ENCODE measurements at places on chromosomes 5 and 9. TPM values are rescaled to one million over a fixed set of nuclear protein-coding genes. Genes with fewer than 3 reads are reported as not detected.

AUH gene
- 12.7 TPM for total RNA-seq

- DNase-seq = no peak
Observed at GRCh38 chr5:98109561-98110006, 663.9 kb upstream of the RGMB start.

DNA sequence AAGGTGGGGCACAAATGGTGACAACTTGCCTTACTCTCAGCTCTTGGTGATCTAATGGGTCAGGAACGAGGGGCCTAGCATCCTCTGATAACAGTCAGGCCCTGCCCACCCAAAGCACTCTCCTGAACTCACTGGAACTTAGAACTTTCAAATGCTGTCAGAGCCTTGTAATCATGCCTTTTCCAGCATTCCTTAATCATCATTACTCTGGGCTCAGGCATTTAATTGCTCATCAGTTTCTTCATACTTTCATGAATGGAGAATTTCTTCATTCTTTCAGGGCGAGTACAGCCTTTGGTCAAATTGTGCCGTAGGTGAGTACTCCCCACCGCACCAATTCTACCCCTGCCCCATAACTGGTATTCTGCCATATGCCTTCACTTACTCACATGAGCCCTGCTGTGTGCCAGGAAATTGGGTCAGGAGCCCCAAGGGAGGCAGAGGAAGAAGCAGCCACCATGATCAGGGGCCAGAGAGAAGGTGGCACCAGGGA is 30.2 kb upstream of the DUSP1 start:
- DNase-seq = no peak

- DNase-seq = no peak
Observed at GRCh38 chr5:57889558-57889957, 406.9 kb upstream of the ACTBL2 start.

GRCh38 chr5:147339313-147339712 is 104.5 kb downstream of the STK32A start:
- DNase-seq = no peak

DNA sequence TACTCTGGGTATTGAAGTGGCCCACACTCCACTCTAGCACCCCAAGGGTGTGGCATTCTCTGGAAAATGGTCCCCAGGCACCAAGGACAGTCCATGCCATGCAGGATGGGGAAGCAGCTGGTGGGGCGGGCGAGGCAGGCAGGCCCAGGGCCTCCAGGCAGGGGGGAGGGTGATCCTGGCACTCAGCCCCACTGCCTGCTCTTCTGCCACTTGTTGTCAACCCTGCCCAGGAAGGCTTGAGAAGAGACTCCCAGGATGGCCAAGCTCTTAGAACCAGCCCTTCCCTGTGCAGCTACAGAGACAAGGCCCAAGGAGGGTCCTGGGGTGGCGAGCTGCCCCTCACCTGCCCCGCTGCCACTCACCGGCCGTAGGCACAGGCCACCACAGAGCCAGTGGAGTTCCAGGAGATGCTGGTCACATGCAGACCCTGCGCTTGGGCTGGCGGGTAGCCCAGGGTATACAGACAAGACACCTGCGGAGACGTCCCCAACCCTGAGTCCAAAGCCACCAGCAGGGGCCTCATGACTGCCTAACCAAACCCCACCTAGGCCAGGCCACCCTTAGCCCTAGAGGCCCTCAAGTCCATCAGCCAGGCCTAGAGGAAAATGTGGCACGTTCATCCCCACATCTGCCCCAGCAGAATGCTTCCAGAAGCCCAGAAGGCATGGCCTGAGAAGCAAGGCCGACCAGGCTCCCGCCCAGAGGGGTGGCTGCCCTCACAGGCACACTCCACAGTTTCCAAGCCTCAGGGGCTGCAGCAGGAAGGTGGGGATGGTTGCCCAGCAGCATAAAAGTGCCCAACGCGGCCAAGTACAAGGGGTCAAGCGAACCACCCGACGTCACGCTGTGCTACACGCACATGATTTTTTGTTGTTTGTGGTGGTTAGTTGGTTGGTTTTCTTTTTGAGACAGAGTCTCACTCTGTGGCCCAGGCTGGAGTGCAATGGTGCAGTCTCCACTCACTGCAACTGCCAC is 19.8 kb downstream of the DYNC2I2 start:
- no peak for DNase-seq

Measured in K562 (cell line).